NCI-H1694 treated with DMSO at 0.1 percent for 48 hours (cell line): ENCODE measurements at places on chromosomes 6 and 20.

GRCh38 chr6:4751823-4752464, 24.3 kb upstream of the CDYL start:
- DNase-seq = no peak

DNA sequence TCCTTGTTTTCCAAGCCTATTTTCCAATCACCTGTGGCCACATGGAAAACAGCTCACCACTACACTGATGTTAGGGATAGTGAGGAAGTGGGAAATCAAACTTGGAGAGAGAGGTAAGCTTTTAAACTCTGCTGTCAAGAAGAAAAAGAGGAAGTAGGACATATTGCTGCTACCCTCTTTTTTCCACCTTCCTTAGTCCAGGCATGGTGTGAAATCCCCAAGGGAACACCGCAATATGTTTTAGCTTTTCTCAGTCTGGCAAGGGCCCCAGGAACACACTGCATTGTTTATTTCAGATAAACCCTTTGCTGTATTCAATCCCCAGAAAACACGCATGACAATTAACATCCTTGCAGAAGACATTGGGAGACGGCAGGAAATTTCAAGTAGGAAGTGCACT, 61.3 kb downstream of the HS3ST5 start:
- DNase-seq = peak; percentile 64

- DNase-seq = peak; percentile 56
Measured at GRCh38 chr6:33815854-33816253, 12.1 kb upstream of the MLN start.

GRCh38 chr6:134636186-134636799, 313.6 kb downstream of the ALDH8A1 start:
- peak; percentile 19 for DNase-seq

- no peak for DNase-seq
Measured at GRCh38 chr6:143234734-143235133, 174.0 kb downstream of the AIG1 start.

DNA sequence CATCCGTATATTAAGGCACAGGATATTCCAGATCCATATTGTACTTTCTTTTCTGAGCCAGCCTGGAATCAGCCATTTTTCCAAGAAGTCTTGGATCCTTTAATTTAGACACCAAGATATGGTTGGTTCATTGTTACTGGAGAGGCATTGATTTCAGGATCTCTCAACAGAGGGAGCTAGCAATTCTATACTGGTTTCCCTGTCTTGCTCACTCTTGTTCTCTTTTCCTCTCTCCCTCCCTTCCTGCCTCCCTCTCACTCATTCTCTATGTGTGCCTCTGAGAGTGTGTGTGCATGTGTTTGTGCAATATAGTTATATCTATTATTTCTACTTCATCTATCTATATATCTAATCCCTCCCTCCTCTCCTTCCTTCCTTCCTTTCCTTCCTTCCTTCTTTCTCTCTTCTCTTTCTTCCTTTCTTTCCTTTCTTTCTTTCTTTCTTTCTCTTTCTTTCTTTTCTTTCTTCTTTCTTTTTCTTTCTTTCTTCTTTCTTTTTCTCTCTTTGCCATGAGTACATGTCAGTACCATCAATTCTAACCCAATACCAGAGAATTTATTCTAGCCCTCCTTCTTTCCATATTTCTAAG, 299.1 kb downstream of the EPHA7 start:
- no peak for DNase-seq

- DNase-seq = no peak
Measured at GRCh38 chr6:104828478-104828877, 31.2 kb downstream of the HACE1 start.

DNA sequence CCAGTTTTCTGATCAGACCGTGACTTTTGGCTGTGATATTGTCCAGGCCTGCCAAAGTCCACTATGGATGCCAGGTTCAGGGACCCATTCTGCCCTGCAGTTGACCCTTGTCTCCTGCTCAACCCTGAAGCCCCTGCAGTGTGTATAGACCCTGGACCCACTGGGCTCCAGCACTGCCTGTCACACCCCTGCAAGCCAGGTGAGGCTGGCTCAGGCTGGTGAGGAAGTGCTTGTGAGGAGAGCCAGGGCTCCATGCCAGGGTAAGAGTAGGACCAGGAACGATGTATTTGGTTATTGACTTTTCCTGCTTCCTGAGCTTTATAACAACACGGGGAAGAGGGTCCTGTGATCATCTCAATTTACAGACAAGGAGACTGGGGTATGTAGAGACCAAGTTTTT, 19.1 kb upstream of the CD93 start:
- DNase-seq = no peak

- no peak for DNase-seq
Measured at GRCh38 chr20:20095114-20095872, 43.0 kb downstream of the CFAP61 start.
